Right atrium auricular region (tissue), 2 donors: ENCODE measurements at places on chromosomes 3 and 15. TPM values are rescaled to one million over a fixed set of nuclear protein-coding genes. Genes with fewer than 3 reads are reported as not detected.

GRCh38 chr15:91515188-91515754 is 338.2 kb upstream of the SLCO3A1 start:
- DNase-seq: peak; percentile 67

GRCh38 chr3:19334120-19334519 is 185.8 kb downstream of the KCNH8 start:
- DNase-seq: no peak

DNA sequence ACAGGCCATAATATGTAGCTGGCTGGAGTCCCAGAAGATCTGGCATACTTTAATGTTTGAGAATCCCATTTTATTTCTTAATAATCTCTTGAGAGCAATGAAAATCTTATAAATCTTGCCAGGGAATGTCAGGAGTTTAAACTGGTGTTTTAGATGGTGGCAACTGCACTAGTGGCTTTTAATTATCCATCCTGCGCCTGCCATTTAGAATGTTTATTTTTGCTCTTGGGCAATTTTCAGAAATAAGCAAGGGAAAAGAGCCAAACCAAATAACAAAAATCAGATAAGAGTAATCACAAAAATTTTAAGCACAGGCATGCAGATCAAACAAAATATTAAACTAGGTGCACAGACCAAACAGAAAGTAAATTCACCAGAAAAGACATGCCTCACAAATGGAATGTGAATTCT is 41.9 kb upstream of the UBP1 start:
- DNase-seq: no peak

DNA sequence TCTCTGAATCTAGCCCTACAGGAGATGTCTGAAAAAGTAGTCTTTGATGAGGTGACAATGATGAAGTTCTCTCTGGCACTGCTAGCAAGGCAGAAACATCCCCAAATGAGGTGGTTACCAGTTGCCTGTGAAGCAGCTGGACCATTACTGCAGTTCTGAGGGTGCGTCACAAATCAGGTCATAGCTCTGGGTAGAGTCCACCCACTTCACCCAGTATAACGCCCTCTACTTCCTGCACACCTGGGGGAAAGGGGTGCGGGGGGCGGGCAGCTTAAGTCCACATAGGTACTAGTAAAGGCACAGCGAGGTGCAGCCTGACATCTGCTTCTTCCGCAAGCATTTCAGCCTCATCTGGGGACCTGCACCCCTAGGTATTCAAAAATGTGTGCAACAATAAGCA is 13.4 kb upstream of the SATB1 start:
- no peak for DNase-seq

The BAHD1 gene
- 19.2 TPM for total RNA-seq

The LMLN gene
- total RNA-seq: 3.9 TPM
